ENCODE measurements at places on chromosomes 3 and 15.

DNA sequence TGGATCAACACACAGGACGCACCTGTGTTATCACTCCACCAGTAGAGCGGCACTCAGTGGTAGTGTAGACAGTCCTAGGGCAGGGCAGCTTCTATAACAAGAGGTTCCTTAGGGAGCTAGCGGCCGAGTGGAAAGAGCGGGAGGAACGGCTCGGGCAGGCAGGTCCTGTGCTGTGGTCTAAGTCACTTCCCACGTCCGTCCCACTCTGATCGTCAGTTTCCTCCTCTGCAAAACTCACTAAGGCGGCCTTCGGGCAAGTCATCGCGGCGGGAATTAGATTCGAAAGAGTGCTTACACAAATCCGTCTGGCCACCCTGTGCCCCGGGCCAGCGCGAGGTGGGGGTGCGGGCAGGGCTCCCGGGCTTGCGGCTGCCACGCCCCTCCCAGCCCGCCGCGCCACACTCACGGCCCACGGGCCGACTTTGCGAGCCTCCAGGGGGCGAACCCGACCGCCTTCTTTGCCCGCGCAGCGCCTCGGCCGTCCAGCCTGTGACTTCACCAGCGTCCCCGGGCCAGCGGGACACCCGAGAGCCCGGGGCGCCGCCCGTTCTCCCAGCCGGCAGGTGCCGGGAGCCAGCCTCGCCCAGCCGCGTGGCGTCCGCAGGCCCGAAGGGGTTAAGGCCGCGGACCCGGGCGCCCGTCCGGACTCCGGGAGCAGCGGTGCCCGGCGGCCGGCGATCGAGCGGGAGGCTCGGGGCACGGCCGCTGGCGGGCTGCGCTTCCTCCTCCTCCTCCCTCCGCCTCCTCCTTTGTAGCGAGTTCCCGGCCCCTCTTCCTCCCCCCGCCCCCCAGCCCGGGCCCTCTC is 416 bp upstream of the CORO2B start:
- DNase-seq = peak; percentile 39

DNA sequence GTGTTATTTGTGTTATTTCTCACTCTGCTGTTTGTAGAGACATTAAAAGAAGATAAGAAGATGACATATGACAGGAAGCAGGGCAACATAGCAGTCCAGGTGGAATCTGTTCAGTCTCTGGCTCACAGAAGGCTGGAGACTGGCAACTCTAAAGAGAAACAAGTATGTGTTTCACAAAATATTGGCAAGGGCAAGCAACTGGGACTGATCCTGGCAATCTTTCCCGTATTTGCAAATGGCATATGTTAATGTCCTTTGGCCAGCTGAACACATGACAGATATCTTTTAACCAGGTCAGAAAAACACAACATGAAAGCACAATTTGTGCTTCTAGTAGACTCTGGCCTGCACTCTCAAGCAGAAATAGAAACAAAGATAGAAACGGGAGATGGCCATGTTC is 1354.1 kb upstream of the EPHA6 start:
- DNase-seq = no peak

DNA sequence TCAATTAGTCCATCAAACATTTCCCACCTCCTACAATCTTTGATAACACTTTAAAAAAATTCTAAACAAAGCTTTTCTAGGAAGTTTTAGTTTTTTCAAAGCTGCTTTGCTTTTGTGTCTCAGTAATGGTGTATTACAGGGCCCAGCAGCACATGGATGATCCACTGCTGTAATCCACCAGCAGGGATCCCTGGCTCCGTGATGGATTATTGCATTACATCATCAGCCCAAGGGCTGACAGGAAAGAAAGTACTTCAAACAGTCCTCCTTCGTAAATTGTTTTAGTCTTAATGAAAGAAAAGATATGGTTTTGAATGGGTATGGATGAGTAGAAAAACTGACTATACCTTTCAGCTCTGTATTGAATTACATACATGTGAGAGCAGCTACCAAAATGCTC is 688.9 kb upstream of the NAALADL2 start:
- no peak for DNase-seq

GRCh38 chr3:19267040-19267439 is 118.7 kb downstream of the KCNH8 start:
- DNase-seq = no peak

DNA sequence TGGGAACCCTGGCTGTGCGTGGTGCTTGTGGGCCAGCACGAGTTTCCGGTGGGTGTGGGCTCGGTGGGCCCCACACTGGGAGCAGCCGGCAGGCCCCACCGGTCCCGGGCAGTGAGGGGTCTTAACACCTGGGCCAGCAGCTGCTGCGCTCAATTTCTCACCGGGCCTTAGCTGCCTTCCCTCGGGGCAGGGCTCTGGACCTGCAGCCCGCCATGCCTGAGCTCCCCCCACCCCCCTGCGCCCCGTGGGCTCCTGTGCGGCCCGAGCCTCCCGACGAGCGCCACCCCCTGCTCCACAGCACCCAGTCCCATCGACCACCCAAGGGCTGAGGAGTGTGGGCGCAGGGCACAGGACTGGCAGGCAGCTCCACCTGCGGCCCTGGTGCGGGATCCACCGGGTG is 49.4 kb downstream of the TM4SF18 start:
- no peak for DNase-seq

- no peak for DNase-seq
These were observed 20.7 kb downstream of the CHL1 start for GRCh38 chr3:217099-217813.
